Activated naive CD4-positive, alpha-beta T cell treated with anti-CD3 and anti-CD28 coated beads, Interleukin-2, amount 50 U/mL, for 16 hours (primary cell): ENCODE measurements at places on chromosomes 13 and 19.

DNA sequence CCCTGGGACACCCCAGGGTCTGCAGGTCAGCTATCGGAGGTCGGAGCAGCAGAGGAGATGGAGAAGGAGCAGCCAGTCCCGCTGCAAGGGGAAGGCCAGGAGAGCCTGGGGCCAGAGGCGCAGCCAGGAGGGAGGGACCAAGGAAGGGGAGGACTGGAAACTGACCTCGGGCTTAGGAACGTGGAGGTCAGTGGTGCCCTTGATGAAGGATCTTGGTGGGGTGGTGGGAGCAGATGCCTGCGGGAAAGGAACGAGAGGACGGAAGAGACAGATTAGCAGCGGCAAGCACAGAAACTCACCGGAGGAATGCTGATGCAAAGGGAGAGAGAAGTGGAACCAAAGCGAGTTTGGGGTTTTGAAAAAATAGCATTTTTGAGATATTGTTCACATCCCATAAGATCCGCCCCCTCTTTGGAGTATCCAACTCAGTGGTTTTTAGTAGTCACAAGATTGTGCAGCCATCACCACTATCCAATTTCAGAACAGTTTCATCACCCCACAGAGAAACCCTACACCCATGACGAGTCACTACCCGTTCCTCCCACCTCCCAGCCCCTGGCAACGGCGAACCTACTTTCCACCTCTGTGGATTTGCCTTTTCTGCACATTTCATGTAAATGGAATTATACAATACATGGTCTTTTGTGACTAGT is 22.1 kb downstream of the PLEKHF1 start:
- peak; percentile 58 for DNase-seq

- no peak for DNase-seq
Observed at GRCh38 chr19:2703691-2704216, 1.3 kb upstream of the GNG7 start.

DNA sequence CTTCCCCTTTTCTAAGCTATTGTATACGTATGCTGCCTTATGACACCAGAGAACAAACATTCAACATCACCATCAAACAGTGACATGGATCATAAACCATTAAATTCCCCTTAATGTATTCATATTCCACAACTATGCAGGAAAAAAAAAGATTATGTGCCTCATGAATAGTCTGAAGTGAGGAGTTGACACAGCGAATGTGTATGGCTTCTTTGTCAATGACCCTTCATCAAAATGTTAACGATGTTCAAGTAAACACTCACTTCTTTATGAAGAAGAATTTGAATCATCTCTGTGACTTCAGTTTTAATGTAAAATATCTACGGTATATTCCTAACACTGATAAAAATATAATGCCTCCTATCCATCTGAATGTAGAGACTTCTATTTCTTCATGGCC is 44.6 kb downstream of the SMAD9 start:
- no peak for DNase-seq

DNA sequence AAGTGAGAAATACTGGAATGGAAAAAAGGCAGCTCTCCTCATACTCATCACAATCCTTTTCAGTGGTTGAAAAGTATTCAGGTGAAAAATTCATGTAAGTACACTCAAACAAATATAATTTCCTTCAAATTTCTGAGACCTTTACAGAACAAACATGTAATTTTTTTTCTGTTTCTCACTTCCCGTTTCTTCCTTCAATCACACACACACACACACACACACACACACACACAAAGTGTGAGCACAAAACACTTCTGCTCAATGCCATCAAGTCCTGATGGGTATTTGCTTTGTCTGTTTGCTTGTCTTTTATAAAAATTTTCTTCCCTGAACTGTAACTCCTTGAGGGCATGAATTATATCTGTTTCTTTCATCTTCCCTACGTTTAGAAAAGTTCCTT is 110.6 kb downstream of the LIG4 start:
- DNase-seq, result no peak

DNA sequence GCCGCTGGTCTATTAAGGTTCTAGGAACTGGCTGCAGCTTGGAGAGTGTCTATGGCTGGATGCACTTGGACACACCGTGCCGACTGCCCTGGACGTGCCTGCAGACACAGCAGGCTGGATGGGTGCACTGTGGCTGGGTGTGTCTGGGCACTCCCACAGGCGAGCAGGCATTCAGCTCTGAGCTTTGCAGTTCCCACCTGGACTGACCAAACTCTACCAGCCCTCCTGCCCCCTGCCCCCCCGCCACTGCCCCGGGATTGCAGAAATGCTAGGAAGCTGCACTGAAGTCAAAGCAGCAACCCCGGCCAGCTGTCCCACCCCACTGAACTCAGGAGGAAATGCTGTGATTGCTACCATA is 7.0 kb upstream of the LRP3 start:
- no peak for DNase-seq

GRCh38 chr19:35693835-35694599 is 10.3 kb upstream of the ZBTB32 start:
- DNase-seq, result peak; percentile 89

DNA sequence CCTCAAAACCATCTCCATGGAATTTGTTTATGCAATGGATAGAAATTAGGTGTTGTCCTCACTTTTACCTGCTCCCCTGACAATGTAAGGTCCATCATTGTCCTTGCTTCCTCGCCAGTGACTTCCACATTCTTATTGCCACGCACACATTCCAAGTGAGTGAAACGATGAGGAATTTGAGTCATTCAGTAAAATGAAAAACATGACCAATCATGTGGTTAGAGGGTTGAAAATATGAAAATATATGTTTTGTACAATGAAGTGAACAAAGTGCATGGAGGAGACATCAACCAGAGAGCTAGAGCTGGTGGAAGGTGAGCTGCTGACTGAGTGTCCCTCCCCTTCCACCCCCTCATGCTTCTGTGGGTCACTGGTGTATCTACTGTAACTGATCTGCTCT is 91.7 kb downstream of the ATP8A2 start:
- no peak for DNase-seq

GRCh38 chr19:57803594-57804325 is 11.0 kb downstream of the ZNF552 start:
- DNase-seq, result no peak

GRCh38 chr19:10104130-10104513 is 1.6 kb upstream of the ANGPTL6 start:
- no peak for DNase-seq

GRCh38 chr19:51514866-51515481 is 13.4 kb upstream of the SIGLEC12 start:
- DNase-seq, result no peak

GRCh38 chr19:21680671-21681070 is 86.7 kb downstream of the ZNF100 start:
- no peak for DNase-seq

GRCh38 chr13:87123987-87124784 is 547.0 kb upstream of the SLITRK5 start:
- DNase-seq, result no peak

GRCh38 chr19:3368848-3369336 is 2.5 kb downstream of the NFIC start:
- DNase-seq, result no peak

GRCh38 chr13:22662771-22663170 is 518.0 kb upstream of the SGCG start:
- no peak for DNase-seq

DNA sequence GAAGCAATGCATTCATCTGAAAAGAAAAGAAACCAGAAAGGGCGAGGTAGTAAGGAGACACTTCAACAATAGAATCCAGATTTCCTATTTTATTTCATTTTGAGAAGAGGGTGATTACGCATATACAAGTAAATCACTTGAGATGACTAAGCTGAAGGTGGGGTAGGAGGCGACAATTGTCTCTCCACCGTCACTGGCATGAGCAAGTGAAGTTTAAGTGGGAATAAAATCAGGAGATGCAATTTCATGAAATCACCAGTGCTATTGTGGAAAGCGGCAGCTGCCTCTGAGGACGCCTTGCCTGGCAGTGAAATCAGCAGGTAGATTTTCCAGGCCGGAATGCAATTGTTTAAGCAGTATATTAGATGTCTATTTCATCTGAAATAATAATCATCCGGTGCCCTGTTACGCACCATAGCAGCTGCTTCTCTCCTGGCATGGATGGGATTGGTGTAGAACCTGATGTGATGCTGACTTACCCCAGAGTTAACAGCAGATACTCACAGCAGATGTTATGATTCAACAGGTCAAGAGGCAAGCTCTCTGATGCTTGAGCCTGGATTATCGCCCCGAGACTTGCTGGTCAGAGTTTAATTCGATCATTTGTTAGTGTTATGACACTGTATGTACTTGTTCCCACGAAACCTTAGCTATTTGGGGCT is 64.3 kb downstream of the RASL11A start:
- DNase-seq, result no peak

DNA sequence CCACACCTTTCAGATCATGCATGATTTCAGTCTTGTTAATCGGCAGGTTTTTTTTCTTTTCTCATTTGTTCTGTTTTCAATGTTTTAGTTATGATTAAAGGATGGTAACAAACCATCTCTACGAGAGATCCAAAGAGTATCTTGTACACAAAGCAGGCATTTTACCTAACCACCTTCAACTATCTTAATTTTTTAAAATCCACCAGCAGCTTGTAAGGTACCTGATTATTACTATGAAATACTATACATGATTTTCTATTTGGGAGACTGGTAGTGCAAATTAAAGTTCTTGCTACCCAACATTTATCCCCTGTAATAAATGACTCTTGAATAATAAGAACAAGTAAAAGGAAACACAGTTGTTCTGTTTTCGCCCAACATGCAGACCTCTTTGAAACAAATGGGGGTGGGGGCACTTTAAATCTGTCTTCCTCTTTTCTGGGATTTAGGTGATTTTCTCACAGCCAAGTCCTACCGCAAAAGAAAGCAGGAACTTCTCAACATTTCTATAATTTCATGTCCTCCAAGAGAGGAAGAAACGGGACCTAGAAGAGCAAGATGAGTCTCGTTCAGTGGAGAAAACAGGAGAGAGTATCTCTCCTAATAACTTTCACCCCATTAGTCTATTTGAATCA is 3.6 kb downstream of the POU4F1 start:
- no peak for DNase-seq

DNA sequence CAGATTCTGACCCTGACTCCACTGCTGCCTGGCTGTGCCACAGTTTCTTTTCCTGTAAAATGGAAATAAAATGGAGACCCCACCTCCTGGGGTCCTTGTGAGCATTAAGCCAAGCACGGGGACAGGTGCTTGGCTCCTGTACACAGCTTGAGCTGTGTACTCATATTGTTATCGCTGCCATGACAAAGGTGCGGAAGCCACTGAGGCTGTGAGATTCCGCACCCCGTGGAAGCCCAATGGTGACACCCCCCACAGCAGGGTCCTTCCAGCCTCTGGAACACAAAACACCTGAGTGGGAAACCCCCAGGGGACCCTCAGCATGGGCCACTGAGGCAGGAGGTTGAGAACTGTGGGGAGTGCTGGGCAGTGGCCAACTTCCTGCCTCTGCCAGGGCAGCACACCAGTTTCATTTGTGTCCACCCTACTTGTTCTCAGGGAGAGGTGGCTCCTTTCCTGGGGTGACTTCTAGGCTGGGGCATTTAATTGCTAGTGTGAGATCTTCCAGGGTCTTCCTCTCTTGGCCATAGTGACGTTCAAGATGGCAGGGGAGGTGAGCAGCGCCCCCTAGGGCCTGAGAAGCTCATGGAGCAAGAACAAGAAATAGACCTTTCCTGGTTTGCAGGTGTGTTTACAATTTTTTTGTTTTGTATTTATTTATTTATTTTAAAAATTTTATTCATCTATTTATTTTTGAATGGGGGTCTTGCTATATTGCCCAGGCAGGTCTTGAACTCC is 5.4 kb upstream of the JSRP1 start:
- DNase-seq, result peak; percentile 61

DNA sequence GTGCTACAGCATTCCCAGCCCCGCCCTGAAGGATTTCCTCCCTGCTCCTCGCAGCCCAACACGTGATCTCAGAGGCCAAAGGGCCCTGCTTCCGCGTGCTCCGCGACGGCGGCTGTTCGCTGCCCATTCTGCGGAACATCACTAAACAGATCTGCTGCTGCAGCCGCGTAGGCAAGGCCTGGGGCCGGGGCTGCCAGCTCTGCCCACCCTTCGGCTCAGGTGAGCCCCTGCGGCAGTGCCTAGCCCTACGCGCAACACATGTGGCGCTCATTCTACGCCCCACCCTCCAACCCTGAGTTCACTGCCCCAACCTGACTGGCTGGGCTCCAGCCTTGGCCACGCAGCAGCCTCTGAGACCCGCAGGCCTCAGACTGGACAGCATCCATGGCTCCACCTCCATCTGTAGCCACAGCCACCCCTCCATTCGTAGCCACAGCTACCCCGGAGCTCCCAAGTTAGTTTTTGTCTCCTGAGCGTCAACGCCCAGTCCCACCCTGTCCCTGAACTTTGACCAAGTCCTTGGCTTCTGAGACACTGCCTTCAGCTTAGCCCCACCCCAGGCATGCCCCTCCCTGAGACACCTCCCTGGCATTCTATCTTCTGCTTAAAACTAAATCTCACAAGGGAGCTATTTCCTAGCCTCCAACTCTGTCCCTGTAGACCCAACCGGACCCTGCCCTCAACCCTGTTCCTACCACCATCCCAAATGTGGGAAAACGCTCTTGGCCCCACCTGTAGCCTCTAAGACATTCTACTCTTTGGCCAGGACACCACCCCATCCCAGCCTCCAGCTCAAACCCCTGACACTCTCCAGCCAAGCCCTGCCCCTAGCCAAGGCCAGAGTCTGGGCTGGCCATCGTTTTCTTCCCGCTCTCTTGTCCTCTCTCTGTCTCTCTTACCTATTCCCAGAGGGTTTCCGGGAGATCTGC is 6.4 kb downstream of the LTBP4 start:
- no peak for DNase-seq

DNA sequence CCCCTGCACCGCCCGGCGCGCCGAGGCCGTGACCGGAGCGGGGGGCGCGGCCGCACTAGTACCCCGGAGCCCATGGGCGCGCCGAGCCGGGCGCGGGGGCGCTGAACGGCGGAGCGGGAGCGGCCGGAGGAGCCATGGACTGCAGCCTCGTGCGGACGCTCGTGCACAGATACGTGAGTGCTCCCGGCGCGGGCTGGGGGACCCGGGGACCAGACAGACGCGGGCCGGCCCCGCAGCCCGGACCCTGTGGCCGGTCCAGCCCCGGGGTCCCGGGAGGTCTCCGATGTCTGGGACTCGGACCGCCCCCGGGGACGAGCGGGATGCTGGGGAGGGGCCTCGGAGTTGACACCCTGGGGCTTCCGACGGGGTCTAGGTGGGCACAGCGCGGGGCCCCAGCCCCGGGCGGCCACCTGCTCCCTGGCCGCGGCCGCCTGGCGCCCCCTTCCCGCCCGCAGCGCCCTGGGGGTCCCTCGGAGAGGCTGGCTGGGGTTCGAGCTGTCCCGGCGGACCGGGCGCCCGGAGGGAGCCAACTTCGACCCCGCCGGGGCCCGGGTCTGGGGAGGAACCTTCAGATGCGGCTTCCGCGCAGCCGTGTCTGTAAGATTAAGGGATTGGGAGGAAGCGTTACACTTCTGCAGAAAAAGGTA is 568 bp downstream of the ATP11A start:
- peak; percentile 40 for DNase-seq

- DNase-seq, result no peak
Observed at GRCh38 chr19:54017261-54017660, 25.8 kb downstream of the CACNG6 start.

DNA sequence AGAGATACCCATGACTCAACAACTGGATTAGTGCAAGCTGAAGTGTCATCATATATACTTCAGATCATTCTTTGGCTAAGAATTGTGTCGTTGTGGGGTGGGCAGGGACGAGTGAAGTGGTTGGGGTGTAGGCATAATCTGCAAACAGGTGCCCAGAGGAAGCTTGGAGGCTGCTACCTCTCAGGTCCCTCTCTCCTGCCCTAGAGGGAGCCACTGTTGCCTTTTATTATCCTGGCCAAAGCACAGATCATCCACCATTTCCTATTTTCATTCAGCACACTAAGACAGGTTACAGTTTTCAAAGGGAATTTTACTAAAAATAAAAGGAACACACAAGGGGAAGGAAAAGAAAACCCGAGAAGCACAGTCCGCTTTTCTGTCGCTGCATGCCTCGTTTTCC is 126.6 kb downstream of the HS6ST3 start:
- DNase-seq, result no peak
